ENCODE measurements at places on chromosomes 11 and 22.
A peak's percentile ranks its signal among the peaks of the same experiment; 100 is the strongest.

DNA sequence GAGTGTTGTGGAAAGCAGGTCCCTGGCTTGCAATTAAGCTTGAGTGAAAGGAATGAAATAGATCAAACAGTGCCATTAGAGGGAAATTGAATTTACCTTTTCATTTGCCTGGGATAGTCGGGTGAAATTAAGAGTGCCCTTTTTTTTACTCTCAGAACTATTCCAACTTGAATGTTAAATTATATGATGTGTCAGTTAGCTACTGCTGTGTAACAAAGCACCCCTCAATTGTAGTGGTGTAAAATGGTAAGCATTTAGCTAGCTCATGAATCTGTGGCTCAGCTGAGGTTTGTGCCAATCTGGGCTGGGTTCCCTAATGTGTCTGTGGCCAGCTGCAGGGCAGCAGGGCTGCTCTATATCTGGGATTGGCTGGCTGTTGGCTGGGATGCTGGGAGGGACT lies 571.4 kb downstream of the MN1 start:
- DNase-seq, result no peak

- DNase-seq, result no peak
Observed at GRCh38 chr11:34525098-34525497, 11.5 kb upstream of the ELF5 start.

DNA sequence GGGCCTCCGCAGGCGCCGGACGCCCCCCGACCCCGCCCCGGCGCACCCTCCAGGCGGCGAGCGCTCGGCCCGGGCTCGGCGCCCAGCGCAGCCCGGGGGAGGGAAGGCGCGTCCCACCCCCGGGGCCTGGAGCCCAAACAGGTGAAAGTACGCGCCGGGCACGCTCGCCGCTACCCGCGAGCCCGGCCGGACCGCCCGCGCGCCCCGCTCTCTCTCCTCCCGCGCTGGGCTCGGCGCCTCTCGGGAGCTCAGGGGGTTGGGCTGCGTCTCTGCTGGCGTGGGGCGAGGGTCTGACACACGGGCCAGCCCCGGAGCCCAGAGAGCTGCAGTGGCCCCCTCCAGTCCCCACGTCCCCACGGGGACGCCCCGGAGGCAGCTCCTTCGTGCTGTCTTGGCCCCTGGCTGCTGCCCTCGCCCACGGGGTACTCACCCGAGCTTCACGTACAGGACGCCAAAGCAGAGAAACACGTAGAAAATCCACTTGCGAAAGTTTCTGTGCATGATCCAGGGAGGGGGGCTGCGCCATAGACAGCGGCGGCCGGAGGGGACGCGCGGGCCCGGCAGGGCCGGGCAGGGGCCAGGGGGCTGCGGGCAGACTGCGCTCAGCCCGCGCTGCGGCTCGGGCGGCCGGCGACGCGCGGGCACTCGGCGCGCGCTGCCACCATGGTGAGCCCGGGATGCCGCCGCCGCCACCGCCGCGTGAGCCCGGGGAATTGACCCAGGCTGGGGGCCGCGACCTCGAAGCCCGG lies 534 bp downstream of the WNT7B start:
- DNase-seq, result no peak

GRCh38 chr11:44770401-44770800 lies 43.6 kb downstream of the TSPAN18 start:
- DNase-seq, result no peak

GRCh38 chr11:62457478-62457877 lies 38.6 kb downstream of the SCGB1A1 start:
- no peak for DNase-seq

DNA sequence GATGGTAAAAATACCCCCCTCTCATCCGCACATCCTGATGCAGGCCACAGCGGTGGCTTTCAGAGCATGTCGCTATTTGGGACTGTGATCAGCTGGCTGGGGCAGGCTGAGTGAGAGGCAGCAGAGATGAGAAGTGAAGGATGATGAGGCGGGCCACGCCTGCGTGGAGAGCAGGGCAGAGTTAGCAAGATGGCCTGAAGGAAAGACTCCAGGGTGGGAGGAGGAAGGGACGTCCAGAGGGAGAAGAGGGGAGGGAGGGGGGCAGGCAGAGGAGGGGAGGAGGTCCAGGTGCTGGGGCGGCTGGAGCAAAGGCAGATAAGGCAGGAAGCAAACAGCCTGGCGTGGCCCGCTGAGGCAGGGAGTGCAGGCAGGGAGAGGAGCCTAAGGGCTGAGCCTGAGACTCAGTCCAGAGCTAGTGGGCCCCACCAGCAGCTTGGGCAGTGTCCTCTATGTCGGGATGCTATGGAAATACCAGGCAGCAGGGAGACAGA lies 29.1 kb downstream of the LRFN4 start:
- no peak for DNase-seq

- no peak for DNase-seq
Observed at GRCh38 chr11:77658213-77659013, 20.8 kb upstream of the CLNS1A start.

GRCh38 chr22:24455751-24456426 lies 28.5 kb downstream of the ADORA2A start:
- no peak for DNase-seq

GRCh38 chr11:63999349-64000025 lies 13.2 kb downstream of the OTUB1 start:
- DNase-seq, result no peak

GRCh38 chr11:71339396-71339881 lies 87.1 kb upstream of the SHANK2 start:
- DNase-seq, result no peak

GRCh38 chr11:33869481-33870422 lies 22.1 kb downstream of the LMO2 start:
- peak; percentile 25 for DNase-seq

- DNase-seq, result no peak
Observed at GRCh38 chr11:47485107-47485506, 36.2 kb upstream of the RAPSN start.

- no peak for DNase-seq
Observed at GRCh38 chr11:31240340-31240904, 129.1 kb downstream of the DCDC1 start.

DNA sequence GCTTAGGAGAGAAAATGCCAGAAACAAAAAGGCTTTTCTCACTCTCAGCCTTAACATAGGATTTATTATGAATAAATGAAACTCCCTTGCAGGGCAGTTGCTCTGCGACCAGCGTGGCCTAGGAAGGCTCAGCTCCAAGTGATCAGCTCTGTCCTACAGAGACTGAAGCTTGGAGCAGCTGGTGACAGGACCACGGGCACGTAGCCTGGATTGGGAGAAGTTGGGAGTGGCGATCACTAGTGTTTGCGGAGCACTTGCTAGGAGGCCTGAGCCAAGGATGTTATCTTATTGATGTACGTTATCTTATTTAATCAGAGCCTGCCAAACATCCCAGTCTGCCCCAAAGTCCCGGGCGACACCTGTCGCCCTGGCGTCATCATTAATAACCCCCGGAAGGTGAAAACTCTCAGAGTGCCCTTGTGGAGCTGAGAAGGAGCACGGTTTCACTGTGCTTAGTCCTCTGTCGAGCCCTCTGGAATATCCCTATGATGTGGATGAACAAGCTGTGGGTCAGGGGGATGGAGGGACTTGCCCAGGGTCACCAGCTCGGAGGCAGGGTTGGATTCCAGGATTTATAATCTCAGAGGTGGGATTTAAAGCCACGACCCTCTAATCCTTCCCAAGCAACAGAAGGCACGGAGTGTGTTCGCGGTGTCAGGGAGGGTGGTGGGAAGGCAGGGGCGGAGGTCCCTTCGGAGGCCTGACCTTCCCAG lies 40.8 kb upstream of the SMIM38 start:
- no peak for DNase-seq

GRCh38 chr11:46249103-46249937 lies 28.1 kb upstream of the CREB3L1 start:
- no peak for DNase-seq

DNA sequence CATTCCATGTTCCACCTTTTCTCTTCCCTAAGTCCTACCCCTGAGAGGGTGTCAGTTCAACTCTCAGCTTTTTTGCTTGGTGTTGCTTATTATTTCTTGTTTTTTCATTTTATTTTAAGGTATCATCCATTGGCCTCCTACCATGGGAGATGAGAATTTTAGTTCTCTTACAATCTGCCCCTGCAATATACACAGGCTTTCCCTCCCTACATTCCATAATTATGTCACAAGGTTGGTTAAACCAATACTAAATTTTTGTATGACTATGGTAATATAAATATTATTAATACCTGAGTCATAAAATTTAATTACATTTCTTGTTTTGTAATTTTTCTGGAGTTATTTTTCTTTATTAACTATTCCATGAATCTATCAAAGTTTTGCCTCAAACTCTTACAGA lies 216.2 kb downstream of the SNX19 start:
- no peak for DNase-seq

DNA sequence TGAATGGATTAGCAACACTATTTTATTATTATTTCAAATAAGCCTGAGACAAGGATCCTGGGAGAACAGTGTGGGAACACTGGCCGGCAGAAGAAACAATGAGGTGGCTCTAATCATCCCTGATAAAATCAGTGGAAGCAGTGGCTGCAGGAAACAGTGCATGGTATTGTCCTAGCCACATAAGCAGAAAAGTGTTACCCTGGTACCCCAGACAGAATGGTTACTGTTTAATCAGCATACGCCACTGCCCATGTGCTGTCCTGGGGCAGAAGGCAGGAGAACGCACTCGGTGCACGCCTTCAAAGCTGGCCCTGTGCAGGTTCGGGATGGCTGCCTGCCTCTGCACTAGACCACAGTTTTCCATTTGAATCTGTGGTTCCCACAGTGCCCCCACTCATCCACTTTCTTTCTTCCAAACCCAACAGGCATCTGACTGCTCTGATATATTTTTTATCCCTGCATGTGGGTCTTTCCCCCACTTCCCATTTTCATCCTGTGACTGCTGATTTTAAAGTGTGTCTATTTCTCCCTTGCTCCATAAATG lies 25.7 kb downstream of the OPCML start:
- DNase-seq, result no peak

DNA sequence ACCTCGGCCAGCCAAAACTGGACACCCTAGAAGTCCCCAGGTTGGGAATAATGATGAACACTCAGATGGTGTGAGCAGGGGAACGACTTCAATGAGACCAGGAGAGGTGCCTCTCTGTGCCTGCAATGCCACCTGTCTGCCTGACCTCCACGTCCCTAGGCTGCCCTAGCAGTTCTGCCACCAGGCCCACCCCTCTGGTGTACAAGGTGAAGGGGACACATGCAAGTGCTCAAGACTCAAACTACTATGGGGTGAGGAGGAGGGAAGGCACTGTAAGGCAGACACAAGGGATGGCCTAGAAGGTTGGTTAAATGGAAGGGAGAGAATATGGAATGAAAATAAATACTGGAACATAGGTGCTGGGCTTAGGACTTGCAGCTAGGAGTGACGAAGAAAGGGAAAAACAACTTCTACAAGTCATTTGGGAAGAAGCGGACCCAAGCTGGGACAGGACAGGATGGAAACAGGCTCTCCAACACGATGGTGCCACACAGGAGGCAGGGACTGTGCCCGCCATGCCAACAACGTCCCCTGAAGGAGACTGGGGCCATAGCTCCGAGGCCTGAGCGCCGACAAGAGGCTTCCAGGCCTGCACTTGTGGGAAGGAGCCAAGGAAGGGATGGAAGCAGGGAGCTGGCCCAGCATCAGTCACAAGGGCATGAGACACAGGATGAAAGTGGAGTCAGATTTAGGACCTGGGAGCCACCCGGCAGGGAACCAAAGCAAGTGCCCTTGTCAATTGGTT lies 18.5 kb downstream of the SERPIND1 start:
- no peak for DNase-seq

- DNase-seq, result peak; percentile 71
Observed at GRCh38 chr11:72569966-72570892, 104.0 kb downstream of the PDE2A start.

- no peak for DNase-seq
Observed at GRCh38 chr22:29816128-29816527, 21.9 kb downstream of the ASCC2 start.

DNA sequence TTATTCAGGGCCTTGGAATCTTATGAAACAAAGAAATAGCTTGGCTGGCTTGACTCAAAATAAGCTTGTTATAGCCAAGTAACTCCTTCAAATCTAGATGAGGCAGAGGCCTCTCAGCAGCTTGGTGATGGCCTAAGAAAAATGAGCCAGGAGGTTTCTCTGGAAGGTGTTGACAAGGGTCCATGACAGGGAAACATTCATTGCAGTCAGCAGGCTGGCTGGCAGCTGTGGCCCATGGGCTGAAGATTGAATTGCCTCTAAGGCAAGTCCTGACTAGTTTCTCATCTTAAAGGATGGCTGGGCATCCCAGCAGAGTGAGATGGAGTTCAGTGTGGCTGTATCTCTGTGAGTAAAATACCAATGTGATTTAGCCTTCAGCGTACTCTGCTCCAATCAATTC lies 441.0 kb downstream of the NELL1 start:
- no peak for DNase-seq

Data from HTR-8/SVneo (cell line).